ENCODE measurements at places on chromosomes 2 and 18.

DNA sequence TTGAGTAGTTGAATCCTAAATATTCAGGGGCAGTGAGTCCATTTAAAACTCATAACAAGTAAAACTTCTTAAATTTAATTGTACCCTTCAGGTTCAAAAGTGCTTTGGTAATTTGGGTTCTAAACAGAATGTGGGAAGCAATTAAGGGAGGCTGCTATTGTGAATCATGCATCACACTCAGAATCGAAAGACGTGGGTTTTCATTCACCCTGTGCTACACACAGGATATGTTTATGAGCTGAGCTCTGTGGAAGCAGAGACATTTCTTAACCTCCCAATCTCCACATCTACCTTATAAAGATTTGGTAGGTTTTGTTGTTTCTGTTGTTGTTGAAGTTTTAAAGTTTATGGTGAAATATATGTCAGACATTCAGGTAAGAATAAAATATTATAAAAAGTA lies 633.4 kb downstream of the DPP10 start:
- DNase-seq = no peak

DNA sequence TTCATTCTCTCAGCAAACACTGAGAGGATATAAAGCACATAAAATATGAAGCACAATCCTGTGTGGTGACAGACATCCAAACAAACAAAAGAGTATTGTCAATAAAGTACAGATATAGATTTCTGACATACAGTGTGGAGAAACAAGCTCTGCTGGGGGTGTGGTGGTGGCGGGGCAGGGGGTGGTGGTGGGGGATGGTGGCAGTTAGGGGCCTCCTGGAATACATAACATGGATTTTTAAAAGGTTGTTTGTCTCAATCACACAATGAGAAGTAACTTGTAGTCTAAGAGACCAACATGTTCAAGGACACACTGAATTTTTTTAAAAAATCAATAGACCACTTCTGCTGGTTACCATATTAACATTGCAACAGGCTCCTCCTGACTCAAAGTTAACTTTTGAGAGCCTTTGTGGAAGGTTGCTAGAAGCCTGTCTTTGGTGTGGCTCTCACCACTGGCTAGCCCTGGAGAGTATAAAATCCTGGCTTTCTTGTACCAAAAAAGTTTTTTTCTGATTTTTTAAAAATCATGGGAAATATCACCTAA lies 1197.4 kb downstream of the SUCLG1 start:
- DNase-seq = no peak

- peak; percentile 36 for DNase-seq
Measured at GRCh38 chr2:153519257-153519875, 40.8 kb upstream of the RPRM start.

GRCh38 chr2:105834931-105835330 lies 90.2 kb downstream of the NCK2 start:
- DNase-seq = no peak

GRCh38 chr2:234753701-234754100 lies 198.1 kb upstream of the SH3BP4 start:
- peak; percentile 23 for DNase-seq

DNA sequence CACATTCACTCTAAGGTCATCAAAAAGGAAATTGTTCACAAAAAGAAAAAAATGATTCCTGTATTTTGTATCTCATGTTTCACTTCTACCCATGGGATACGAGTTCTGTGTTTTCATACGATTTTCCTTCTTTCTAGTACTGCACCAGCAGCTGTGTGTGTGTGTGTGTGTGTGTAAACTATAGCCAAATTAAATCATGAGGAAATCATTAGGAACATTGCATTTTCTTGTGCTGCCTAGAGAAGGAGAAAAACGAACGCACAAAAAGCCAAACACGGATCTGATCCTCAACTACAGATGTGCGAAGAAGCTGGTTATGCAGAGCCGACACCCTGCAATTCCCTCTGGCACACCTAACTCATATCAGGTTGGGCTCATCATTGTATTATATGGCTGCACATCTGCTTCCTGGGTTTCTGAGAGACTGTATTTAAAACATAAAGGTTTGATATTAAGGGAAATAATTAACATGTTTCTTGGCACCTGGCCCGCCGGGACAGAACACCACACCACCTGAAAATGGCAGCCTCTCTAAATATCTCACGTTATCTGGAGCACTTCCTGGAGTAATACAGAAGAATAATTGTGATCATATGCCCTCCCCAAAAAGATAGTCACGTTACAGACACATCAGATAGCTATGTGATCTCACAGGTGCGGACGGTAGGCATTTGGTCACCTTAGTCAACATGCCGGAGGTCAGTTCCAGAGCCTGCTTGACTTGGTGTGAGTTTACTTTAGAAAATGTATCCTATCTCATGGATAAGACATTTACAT lies 586.3 kb upstream of the SALL3 start:
- no peak for DNase-seq

DNA sequence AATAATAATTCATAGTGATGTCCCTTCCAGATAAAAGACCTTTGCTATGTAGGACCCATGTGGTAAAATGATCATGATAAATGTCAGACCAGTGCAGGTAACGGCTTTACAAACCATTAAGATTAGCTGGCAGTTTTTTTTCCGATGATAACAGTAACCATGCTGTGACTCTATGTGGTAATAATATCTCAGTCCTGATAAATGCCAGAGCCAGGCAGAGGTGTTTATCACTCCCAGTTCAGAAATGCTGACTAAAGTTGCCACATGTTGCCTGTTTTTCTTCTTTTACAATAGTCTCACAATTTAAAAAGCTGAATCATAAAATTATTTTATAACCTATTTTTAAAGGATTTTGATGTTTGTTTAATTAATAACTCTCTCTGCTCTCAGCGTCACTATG lies 565.1 kb downstream of the ARHGAP15 start:
- no peak for DNase-seq

- no peak for DNase-seq
Measured at GRCh38 chr2:178258916-178259315, 64.6 kb downstream of the OSBPL6 start.

- no peak for DNase-seq
Measured at GRCh38 chr2:47251404-47251675, 96.2 kb upstream of the STPG4 start.

DNA sequence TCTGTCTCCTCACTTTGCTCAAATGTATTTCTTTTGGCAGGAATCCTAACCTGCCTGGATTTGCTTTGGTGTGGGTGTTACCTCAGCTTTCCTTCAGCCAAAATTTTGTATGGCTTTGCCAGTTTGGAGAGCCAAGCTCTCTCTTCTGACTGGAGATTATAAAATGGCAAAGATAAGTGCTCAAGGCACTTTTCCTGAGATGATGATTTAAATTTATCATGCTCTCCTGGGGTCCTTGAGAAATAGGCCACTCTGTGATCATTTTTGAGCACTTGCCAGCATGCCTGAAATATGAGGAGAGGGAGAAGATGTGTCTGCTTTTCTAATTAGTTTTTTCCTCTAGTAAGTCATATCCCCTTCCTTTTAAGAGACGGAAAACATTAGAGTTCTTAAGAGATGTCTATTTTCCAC lies 683.0 kb downstream of the SLC4A3 start:
- DNase-seq = peak; percentile 3

- DNase-seq = no peak
Measured at GRCh38 chr2:134320930-134321329, 67.1 kb downstream of the MGAT5 start.

GRCh38 chr2:100518801-100519200 lies 44.0 kb upstream of the PDCL3 start:
- DNase-seq = no peak

DNA sequence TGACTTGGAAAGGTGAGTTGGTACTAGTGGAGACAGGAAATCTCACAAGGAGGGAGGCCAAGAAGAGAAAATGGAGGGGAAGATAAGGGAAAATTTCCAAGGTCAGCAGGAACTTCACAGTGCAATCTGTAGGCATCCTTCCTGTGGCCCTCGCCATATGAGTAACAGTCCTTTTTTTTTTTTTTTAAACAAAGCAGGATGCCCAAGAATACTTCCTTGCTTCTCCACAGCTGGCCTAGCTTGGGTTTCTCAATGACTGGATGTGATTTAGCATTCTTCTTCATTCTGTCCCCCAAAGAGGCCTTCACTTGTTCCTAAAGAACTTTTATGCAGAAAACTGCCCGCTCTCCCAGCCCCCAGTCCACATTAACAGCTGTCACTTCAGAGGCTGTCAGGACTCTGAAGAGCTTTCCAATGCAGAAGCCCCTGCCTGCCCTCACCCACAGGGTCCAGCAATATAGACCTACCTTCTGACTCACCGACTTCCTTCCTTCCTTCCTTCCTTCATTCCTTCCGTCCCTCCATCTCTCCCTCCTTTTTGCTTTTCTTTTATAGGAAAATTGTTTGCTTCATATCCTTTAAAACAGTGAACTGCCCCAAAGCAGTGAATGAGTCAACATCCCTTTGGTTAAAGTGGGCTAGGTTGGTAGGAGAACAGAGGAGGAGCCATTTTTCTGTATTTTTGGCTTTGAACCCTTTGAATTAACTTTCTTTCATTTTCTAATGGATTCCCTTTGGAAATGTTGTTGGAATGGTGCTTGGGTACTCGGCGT lies 172.0 kb downstream of the MGAT5 start:
- DNase-seq = no peak

- DNase-seq = no peak
Measured at GRCh38 chr2:104415284-104415683, 438.6 kb upstream of the POU3F3 start.

GRCh38 chr18:70335892-70336726 lies 47.3 kb downstream of the SOCS6 start:
- DNase-seq = no peak

DNA sequence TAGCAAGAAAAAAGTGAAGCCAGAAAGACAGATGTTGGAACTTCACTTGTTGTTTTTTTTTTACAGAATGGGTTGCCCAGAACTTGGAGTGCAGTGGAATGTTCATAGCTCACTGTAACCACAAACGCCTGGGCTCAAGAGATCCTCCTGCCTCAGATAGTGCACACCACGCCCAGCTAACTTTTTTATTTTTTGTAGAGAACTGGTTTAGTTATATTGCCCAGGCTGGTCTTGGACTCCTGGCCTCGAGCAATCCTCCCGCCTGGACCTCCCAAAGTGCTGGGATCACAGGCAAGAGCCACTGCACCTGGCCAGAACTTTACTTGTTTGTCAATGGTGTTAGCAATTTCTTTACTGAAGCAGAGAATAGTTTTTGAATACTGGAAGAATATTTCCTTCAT lies 11.9 kb upstream of the ASPRV1 start:
- peak; percentile 12 for DNase-seq

- no peak for DNase-seq
Measured at GRCh38 chr2:213015387-213016165, 135.8 kb downstream of the IKZF2 start.

- no peak for DNase-seq
Measured at GRCh38 chr2:77521548-77521891, 656 bp downstream of the LRRTM4 start.

DNA sequence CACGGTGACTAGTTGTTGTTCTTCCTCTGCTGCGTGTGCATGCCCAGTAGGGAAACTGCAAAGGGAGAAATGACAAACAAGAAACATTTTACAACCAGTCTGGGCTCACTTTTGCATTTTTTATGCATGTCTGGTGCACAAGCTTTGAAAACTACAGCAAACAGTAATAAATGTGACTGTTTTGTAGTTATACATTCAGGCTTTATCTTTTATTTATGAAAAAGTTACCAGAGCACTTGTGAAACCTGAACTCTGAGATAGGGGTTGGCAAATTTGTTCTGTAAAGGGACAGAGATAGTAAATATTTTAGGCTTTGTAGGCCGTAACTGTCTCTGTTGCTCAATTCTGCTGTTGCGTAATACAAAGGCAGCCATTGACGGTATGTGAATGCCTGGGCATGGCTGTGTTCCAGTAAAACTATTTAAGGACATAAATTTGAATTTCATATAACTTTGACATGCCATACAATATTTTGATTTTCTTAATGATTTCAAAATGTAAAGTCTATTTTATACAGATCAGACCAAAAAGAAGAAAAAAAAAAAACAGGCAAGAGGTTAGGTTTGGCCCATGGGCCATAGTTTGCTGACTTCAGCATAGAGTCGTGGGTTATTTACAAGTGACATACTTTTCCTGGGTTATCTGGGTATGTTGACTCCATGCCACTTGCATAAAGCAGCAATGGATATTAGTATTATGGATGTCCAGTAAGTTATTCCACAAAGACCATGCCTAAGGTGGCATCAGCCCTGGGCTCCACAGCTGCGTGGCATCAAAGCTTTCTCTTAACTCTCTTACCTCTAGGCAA lies 53.6 kb upstream of the EML6 start:
- DNase-seq = peak; percentile 84

DNA sequence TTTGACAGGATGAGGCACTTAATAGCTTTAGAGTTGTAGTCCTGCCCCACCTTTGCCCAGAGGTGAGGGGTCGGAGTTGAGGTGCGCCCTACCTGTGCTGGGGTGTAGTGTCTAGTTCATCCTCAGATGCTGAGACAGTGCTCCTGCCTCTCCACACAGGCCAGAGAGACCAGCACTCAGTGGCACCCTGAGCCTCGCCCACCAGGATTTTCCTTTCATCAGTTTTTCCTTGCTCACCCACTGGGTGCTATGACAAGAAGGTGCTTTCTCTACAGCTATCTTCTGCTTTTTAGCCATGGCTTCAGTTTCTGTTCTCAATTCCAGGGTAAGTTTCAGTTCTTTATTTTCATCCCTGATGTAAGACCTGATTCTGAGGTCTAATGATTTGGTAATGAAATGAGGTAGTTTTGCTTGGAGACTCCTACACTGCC lies 16.8 kb upstream of the TMEM131 start:
- no peak for DNase-seq

DNA sequence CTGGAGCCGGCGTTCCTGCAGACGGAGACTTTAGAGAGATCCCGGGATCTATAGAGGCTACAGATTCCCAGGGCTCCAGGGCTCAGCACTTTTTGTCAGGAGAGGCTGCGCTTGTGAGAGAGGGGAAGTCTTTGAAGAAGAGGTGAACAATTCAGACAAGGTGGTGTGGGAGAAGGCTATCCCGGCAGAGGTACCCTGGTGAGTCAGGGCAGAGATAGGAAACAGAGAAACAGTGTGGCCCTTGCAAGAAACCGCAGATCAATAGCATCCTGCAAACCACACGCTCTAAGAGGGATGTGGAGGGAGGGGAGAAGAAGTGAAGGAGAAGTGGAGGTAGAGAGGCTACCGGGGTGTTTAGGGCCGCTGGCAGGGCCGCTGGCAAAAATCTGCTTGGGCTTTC lies 160.5 kb upstream of the APCDD1 start:
- DNase-seq = no peak

DNA sequence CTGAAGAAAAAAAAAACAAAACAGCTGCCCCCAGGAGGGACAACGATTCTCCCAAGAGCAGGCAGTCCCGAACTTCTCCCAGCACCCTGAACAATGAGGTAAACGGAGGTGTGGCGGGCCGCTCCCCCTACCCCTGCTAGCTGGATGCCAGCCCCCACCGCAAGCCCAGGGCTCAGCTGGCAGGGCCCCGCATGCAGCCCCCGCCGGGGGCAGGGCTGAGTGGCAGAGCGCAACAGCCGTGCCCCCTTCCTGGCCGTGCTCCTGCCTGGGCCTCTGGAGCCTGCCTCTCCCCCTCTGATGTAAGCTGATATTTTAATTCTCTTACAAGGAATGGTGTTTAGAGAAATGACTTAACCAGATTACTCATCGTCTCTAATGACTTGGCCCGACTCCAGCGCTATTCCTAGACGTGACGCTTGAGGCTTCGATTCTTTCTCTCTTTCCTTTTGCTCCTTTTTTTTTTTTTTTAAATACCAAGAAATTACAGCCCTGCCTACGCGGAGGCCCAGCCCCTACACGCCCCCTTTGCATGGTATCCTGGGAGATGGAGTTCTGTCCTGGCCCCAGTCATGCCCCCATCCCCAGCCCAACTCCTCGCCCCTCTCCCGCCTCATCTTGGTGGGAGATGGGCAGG lies 4.6 kb upstream of the ARID5A start:
- DNase-seq = peak; percentile 100

GRCh38 chr2:15768615-15769014 lies 171.7 kb upstream of the MYCN start:
- DNase-seq = no peak

GRCh38 chr2:228334180-228334579 lies 152.7 kb upstream of the SPHKAP start:
- no peak for DNase-seq
